ENCODE measurements at places on chromosomes 1 and 21.

GRCh38 chr1:111938123-111938522 lies 51.3 kb downstream of the KCND3 start:
- no peak for DNase-seq

GRCh38 chr1:61278966-61279365 lies 196.6 kb downstream of the NFIA start:
- DNase-seq = no peak

- no peak for DNase-seq
These were observed 674.5 kb upstream of the CXADR start for GRCh38 chr21:16838331-16838730.

DNA sequence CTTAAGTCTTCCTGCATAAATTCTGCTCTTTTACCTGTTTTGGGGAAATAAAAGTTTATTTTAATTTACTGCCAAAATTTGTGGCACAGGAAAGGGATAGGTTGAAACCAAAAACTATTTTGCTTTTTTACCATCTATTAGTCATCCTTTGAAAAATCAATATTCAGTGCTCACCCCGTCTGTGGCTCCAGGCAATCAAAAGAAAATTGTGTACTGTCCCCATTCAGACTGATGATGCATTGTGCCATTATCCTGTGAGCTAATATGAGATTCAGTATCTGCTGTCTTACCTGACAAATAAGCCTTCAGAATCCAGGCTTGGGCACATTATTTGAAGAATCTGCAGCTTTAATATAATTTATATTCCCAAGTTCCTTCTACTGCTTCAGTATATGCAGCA lies 650.7 kb downstream of the KIF26B start:
- no peak for DNase-seq

DNA sequence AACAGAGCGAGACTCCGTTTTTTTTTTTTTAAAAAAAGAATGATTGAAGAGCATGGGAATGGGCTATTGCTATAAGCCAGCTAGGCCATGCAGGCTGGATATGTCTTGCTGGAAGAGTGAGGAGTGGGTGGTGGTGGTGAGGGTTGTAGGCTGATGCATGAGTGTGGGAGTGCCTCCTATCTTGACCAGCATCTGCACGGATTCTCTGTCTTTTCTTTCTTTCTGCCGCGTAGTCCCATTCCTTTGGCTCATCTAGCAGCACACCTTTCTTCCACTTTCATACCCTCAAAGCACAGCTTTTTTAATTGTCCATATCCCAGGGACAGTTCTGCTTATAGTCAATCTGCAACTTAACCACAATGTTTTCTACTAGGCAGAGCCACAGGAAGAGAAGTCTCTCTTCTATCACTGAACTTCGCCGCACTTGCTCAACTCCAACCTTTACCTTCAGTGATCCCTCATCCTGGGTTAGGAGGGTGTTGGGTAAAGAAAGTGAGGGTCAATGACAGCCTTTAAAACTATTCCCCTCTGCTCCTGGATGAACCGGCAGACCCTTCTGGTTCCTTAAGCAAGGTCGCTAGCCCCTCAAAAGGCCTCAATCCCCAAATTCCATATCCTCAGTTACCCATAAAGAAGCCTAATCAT lies 15.2 kb downstream of the ADCY10 start:
- no peak for DNase-seq

DNA sequence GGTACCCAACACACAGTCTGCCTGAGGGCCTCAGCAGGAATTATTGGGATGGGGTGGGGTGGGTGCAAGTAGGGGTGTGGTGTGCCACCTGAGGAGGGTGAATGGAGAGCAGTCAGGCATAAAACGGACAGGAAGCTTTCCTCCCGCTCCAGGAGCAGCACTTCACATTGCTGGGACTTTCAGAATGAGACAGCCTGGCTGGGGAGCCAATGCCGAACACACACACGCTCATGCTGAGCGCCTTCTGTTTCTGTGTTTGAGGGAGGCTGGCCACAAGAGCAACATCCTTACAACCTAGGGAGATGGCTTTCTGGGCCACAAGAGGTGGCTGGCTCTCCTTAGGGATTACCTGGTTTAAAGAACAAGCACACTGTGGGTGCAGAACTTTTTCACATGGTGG lies 98.0 kb downstream of the LAMC2 start:
- DNase-seq = no peak

DNA sequence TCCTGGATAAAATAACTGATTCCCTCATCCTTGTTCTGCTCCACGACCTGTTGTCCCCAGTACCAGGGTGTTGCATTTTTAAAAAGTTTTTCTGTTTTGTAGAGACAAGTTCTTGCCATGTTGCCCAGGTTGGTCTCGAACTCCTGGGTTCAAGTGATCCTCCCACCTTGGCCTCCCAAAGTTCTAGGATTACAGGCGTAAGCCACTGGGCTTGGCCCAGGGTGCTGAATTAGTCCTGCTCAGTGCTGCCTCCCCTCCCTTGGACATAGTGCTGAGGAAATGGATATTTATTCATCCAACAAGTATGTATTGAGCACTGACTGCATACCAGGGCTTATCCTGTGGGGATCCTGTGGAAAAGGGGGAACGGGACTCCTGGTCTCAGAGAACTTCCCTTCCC lies 126.4 kb downstream of the PTPRU start:
- no peak for DNase-seq

GRCh38 chr21:35922618-35923017 lies 137.7 kb downstream of the SETD4 start:
- no peak for DNase-seq

GRCh38 chr1:210092366-210092765 lies 140.2 kb upstream of the SERTAD4 start:
- DNase-seq = no peak

DNA sequence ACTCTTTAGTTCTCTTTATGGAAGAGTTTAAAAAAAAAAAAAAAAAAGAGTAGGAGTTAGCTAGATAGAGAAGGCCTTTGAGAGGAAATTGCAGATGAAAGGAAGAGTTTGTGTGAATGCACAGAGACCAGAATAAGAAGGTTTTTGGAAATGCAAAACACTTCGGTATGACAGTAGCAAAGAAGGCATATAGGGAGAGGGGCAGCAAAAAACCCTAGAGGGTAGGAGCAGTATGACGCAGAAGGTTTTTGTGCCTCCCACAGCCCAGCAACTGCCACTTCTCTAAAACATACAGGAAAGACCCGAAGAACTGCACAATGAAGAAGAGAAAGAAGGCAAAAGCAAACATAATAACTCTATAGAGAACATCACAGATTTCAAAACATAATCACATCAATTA lies 84.3 kb downstream of the WDR64 start:
- DNase-seq = no peak

DNA sequence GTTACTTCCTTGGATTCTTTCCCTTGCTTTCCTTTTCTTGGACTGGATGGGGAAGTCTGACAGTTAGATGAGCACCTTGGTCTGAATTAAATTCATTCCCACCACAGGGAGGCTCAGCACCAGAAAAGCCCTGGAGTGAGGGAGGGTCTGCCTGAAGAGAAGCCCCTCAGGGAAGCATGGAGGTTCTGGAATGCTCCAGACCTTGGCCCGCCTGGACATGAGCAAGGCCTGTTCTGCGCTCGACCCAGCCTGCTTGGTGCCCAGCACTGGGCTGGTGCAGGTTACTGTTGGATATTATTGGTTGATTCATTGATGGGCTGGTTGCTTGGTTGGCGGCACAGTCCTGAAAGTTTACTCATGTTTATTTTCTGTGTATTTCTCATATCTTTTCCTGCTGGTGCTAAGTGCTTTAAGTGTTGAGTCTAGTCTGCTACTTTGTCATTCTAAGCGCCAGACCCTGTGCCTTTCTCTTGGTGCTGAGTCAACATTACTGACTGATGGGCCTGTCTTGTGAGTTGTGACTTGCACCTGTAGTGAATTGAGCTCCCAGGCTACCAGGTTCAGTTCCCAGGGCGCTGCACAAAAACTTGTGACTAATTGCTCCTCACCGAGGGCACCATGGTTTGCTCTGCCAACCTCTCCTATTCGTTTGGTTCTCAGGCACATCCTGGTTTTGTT lies 538.5 kb downstream of the KIF26B start:
- DNase-seq = no peak

DNA sequence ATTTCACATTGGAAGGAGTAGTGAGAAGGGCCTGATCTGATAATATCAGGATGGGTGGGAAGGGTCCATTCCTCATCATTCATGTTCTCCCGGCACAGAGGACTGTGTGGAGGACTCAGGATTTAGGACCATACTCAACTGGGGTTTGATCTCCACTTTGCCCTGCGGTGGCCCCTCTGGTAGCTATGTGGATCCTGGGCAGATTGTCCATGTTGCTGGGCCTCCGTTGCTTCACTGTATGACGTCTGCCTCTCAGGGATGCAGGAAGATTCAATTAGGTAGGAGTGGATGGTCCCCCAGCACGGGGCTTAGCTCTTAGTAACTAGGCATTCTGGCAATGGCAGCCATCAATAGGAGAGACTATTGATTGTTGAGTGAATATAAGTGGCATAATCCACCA lies 2.3 kb downstream of the ETS2 start:
- DNase-seq = no peak

DNA sequence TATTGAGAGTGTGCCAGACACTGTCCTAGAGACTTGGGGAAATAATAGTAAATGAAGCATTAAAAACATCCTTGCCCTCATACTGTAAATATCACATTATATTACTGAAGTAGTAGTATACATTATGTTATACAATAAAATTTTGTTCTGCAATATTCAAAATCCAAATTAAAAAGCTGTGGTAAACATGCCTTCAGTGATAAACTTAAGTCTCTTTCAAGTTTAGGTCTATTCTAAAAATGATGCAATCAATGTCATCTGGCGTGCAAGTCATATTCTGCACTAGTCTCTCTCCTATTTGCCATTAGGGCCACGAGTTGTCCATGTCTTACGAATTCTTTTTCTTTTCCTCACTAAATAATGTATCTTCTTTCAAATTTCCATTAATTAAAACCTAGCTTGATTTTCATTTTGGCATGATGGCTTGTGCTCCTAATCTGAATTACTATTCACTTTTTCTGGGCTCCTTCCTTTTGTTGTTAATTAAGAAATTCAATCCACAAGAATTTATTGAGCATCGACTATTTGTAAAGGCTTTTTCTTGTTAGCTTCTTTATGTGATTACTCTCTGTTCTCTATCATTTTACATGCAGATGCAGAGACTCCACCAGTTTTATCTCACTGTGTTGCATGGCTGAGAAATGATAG lies 130.7 kb downstream of the COQ8A start:
- DNase-seq = no peak

GRCh38 chr1:119253366-119253765 lies 112.9 kb upstream of the WARS2 start:
- no peak for DNase-seq

GRCh38 chr1:183281553-183282091 lies 95.6 kb downstream of the LAMC2 start:
- peak; percentile 41 for DNase-seq

DNA sequence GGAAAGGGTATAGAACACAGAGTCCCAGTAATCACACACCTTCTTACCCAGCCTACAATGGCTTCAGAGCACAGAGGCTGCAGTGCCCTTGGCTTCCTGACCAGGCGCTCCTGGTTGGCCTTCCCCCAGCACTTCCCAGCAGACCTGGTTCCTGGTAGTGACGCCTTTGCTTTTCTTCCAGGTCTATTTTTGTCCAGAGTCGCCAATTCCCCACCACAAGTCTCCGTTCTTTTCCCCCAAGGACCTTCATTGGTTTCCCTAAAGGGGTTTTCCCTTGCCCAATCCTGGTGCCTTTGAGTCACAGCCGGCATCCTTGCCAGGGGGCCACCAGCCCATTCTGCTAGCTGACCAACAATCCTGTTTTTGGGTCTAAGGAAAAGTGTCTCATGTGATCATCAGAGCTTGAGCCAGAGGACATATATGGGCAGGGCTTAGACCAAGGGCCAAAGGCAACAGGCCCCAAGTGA lies 84.8 kb downstream of the KCNJ15 start:
- DNase-seq = no peak

DNA sequence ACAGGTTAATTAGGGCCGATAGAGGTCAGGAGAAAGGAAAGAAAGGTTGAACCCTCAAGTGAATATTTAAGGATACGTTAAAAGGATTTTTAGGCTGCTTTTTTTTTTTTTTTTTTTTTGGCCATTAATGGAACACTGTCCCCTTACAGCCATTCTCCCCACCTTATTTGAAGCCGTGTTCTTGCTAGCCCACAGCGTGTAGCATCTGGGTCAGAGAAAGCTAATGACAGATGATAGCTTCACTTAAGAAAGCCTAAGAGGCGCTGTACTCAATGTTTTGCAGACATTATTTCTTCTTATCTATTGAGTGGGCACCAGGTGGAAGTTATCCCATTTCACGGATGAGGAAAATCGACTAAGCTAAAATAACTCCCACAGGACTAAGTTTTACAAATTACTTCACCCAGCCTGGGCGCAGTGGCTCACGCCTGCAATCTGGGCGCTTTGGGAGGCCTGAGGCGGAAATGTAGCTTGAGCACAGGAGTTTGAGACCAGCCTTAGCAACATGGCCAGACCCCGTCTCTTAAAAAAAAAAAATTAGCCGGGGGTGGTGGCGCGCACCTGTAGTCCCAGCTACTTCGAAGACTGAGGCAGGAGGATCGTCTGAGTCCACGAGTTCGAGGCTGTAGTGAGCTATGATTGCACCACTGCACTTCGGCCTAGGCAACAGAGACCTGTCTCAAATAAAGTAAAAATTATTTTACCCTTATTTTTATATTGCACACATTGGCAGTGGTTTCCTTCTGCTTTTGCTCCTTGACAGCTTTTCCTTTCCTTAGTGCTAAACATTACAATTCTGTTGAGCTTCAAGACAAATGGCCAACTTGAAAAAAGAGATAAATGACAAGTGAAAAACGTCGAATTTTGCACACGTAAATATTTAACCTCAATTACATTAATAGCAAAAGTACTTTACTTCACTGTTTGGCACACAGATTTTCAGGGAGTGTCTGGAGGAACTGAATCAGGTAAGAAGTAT lies 1.1 kb upstream of the PHTF1 start:
- DNase-seq = no peak

DNA sequence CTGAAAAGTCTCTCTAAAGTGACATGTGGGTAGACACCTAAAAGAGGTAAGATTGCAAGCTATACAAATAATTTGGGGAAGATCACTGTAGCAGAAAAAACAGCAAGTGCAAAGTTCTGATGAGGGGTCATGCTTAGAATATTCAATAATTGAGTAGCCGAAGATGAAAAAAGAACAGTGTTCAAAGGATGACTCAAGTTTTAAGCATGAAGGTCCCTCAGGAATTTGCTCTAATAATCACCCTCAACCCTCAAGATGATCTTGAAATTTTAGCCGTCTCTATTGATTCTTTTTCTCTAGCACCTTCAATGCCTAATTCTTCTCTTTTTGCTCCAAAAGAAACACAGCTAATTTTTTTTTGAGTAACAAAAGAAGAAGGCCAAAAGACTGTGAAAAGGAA lies 190.6 kb upstream of the ZNHIT6 start:
- DNase-seq = no peak
